NCI-H82 (cell line): ENCODE measurements at places on chromosomes 1 and 21.
A peak's percentile ranks its signal among the peaks of the same experiment; 100 is the strongest.

DNA sequence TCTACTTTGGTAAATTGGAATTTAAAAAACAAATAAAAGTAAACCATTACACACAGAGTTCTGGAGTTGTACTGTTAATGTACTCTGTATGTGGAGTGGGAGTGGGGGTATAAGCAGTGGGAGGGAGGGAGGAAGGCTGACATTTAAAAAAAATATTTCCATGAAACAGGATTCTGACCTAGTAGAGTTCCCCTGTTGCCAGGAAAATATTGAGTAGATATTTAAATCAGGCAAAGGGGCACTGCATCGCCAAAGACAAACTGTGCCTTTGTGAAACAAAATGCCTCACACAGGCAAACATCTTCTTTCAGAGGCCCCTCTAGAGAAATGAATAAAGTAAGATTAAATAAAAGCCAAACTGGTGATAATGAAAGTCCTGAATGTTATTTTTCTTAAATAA, 87.8 kb downstream of the ERG start:
- no peak for DNase-seq

DNA sequence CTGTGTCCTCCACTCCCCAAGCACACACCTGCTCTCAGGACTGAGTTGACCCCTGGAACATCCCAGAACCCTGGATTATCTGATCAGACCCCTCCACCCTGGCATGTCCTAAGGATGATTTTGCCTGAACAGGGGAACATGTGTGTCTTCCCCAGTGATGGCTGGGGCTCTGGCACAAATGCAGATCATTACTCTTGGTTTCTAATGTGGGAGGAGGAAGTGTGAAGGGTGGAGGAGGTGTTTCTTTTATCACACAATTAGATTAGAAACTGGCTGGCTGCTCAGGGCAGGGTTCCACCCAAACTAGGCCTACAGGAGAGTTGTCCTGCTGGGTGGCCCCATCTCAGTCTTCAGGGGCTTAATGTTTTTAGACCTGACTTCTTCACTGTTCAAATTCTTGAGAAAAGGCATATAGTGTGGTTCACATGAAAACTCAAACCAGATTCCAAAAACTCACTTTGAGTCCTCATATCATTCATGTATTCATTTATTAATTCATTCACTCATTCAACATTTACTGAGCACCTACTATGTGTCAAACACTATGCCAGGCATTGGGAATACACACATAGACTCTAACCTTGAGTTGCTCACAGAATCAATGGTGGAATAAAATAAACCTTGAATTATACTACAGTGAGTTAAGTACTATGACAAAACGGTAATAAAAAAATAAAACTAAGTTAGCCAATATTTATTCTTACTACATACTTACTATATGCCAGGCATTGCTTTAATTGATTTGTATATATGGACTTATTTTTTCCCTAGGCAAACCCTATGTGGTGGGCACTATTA, 221.8 kb upstream of the JUN start:
- no peak for DNase-seq

- DNase-seq: no peak
These were observed 52.4 kb downstream of the KCNJ6 start for GRCh38 chr21:37863842-37864241.

DNA sequence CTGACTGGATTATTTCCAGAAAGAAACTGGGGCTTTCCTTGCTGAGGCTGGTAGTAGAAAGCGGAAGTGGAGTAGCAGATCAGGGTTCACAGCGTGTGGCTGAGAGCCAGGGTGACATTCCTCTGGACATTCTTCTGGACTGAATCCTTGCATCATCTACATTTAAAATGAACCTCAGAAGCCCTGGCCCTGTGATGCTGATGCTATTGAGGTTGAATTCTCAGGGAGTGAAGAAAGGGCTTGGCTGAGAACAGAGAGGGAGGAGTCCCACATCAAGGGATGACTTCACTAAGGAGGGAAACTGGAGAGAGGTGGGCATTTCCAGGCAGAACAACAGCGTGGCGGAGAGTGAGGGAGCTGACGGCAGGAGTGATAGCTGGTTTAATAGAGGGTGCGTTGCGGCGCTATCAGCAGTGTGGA, 102.3 kb upstream of the LMO4 start:
- DNase-seq: no peak

DNA sequence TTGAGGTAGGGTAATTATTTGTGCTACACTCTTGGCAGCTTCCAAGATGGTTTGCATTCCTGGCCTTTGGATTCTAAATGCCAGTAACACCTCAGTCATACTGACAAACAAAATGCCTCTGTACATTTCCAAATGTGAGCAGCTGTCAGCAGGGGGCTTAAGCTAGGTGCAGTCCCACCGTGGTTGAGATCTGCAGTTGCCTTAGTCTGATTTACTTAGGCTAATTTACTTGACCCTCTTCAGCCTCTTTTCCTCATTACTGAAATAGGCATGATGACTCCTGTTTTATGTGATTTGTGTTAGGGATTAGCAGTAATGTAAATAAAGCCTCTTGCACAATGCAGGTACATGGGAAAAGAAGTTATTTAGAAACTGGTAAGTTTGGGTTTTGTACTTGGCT, 13.5 kb upstream of the SPATA1 start:
- peak; percentile 89 for DNase-seq

DNA sequence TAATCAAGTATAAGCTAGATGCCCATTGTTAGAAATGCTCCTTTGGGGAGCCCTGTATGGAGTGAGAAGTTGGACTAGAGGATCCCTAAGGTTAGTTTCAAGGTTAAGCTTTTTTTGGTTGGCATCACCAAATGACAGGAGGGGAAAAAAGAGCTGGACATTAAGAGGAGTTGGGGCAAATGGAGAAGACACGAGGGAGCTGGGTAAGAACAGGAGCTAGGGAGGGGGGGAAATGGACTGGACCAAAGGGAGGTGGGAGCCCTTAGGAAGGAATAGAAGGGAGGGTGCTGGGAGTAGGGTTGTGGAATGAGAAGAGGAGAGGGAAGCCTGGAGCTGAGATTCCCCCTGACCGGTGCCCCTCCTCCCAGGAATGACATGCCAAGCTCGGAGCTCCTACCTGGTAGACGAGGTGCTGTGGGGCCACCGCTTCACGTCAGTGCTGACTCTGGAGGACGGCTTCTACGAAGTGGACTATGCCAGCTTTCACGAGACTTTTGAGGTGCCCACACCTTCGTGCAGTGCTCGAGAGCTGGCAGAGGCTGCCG, 5.9 kb downstream of the KCNJ9 start:
- no peak for DNase-seq

GRCh38 chr1:170586321-170587252, 54.6 kb downstream of the GORAB start:
- DNase-seq: peak; percentile 80

DNA sequence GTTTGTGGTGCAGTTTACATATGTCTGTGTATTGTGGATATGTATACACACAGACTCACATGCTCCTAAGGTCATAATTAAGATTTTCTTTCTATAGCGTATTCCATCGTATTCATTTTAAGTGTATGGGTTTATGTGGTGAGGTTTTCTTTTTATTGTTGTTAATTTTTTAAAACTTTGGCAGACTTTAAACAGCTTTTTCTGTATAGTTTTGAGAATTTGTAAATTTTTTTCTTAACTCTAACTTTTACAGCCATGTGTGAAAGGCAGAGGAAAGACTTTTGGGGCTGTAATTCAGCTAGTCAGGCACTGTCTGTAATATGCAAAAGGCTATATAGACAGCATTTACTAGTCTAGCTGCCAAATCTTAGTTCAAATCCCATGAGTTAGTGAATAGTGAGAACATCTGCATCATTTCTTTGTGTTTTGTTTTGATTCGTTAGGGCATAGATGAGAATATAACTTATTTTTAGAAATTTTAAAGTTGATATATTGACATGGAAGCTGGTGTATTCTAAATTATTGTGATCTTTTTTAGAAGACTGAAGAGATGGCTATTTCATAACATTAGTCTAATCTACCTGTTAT, 2.3 kb downstream of the MAGI3 start:
- DNase-seq: no peak

- DNase-seq: no peak
These were observed 293.7 kb downstream of the RGS7 start for GRCh38 chr1:241063276-241063675.

- no peak for DNase-seq
These were observed 1.1 kb upstream of the RCSD1 start for GRCh38 chr1:167628741-167629515.

GRCh38 chr1:206674236-206674635, 10.5 kb upstream of the MAPKAPK2 start:
- DNase-seq: no peak

DNA sequence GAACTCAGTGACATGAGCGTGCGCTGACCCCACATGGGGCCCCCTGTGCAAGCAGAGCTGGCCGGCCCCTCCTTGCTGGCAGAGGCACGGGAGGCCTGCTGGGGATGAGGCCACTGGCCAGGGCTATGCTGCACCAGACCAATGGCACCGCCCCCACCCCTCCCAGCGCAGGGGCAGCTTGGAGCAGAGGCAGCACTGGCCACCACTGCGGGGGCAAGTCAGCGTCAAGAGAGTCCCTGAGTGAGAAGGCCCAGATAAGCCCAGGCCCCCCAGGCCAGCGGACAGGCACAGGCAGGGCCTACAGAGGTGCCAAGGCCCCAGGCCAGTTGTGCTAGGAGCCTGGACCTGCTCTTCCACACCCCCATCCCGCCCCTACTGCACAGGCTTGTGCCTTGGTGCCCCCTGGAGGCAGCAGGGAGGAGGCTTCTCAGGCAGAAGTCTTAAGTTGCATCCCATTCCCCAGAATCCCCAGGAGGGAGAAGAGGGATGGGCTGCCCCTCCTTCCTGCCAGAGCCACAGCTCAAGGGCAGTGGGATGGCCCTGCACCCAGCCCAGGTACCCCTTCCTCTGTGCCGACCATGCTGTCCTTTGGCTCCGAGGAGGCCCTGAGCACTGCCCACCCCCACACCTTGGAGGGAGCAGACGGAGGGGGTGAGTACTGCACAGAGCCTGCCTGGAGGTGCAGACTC, 35.8 kb downstream of the EPHX1 start:
- peak; percentile 96 for DNase-seq

DNA sequence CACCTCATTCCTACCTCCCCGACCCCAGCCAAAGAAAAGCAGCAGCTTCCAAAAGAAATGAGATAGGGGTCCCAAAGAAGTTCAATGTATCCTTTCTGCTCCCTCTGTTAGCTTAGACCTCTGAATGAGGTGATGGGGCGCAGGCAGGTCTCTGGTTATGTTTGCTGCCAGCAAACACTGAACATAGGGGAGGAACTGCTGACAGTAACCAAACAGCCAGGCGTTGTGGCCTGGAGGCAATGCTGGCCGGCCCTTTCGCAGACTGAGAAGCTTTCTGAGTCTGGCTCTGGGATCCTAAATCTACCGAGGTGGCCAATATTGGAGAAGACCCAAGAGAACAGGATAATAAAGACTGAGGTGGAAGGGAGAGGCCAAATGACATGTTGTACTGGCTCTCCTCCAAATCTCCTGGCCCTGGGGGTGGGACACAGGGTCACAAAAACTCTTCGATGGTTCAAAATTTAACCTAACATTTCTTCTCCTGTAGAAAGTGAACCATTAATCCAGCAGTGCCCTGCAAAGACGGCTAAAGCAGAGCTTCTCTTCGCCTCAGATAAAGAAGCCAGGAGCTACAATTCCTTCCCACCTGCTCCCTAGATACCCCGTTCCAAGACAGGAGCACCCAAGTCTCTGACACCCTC, 19.6 kb downstream of the SSR2 start:
- no peak for DNase-seq

- DNase-seq: peak; percentile 64
These were observed 465 bp downstream of the HUNK start for GRCh38 chr21:31873275-31873695.

- DNase-seq: no peak
These were observed 39.2 kb downstream of the ADARB1 start for GRCh38 chr21:45113543-45113942.

DNA sequence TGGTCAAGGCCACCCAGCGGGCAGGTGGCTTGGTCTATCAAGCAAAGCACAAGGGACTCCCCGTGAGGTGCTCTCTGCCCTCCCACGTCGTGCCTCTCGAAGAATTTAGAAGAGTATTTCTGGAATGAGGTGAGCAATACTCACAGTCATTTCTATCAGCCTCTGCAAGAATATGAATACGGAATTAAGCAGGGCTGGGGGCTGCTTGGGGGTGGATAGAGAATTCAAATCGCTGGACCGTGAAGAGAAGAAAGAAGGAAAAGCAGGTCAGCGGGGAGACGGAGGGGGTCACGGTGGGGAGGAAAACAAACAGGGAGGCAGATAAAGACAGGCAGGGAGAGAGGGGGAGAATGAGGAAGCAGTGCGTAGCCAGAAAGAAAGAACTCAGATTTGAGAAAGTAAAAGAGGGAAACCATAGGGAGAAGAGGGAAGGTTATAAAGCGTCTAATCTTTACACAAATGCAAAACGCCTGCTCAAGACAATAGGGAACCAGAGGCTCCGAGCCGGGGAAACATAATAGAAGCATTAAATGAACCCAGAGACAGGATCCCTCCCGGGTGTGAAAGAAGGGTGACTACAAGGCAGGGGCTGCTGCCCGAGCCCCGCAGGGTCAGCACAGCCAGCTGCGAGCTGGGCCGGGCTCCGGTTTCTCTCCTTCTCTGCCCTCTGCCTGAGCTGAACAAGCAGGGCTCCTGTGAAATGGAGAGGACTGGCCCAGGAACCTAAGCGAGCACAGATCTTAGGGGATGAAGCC, 2.1 kb upstream of the EDN2 start:
- no peak for DNase-seq
